ENCODE measurements at places on chromosomes 5 and 9. TPM values are rescaled to one million over a fixed set of nuclear protein-coding genes. Genes with fewer than 3 reads are reported as not detected.

Gene NEUROG1
- polyA plus RNA-seq = not detected

Gene GPX3
- polyA plus RNA-seq = 45.0 TPM

- DNase-seq = peak; percentile 74
These were observed 41.6 kb upstream of the ZNF300 start for GRCh38 chr5:150946351-150946905.

DNA sequence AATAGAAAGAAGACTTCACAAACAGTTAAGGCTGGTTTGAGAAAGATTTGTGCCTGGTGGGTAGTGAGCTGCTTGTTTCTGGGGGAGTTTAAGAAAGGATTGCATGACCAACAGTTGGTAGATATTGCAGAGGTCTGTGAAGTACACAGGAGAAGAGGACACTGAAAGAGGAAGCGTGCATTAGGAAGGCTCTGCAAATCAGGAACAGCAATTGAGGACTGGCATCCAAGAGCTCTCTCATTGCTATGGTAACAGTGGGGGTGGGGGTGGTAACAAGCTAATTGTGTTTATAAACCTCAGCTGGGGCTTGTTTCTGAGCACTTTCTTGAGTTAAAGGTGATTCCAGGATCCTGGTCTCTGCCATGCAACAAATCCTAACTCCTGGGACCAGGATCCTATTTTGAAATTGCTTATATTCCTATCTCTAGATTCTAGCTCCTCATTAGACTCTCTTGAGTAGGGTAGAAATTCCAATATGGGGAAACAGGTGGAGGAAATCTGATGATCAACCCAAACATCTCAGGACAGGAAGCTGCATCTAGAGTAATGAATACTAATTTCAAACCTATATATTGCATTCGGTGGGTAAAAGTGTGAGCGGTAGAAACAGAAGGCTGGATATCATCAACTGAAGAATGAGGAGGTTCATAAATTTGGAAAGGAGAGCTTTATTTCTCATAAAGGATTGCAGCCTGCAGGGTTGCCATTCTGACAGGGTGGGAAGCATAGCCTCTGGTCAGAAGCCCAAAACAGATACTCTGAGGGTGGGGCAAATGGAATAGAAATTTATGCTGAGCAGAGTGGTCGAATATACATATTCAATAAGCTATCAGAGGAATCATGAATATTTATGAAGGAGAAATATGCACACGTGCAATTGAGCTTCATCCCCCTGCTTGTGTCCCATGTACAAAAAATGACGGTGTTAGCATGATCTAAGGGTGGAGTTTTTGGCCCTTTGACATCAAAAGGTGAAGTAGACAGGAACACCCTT lies 79.4 kb downstream of the PTTG1 start:
- DNase-seq = no peak

Gene TNFSF15
- 0.13 TPM for polyA plus RNA-seq

Gene IL5
- polyA plus RNA-seq = 0.29 TPM

DNA sequence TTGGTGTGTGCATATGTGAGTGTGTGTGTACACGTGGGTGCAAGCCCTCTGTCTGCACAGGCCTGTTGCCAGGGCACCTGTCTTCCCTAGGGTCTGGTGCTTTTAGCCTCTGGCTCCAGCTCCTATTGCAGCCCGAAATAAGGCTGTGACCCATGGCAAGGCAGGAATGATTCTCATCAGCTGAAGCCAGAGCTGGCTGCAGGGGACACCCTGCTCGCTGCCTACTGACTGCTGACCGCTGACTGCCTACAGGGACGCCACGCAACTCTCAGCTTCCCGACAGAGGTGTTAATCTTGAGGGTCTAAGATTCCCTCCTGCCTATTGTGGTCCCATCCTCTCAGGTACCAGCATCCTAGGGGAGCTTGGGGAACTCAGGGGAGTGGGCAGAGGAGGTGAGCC lies at the start of gene MYOZ3:
TSS of gene MYOZ3 (plus strand) at position 166 of the 400 bp plus-strand sequence. CDS start 1,691 bp downstream, outside the sequence.
- DNase-seq = no peak

DNA sequence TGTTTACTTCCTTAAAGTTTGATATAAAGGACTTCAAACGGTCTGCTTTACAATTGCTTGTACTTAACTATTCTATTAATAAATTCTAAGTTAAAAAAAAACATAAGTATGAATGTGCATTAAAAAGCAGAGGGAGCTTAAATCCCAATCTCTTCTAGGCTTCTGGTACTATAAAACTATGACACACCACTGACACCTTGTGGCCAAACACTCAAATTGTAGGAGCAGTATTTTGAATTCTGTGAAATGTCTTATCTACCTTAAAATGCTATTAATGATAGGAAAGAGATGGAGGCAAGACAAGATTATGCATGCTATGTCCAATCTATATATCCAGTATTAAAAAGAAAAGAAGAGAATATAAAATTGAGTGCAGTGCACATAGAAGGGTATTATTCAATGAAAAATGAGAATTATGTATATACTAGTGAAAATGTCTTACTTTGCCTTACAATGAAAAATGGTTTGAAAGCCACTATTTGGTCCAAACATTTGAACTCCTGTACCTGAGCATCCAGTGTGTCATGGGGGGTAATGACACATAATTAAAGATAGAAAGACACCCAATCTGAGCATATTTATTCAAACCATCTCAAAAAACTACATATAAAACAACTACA lies 87.6 kb downstream of the ERP44 start:
- DNase-seq = no peak

- DNase-seq = no peak
These were observed 92.1 kb downstream of the TLE4 start for GRCh38 chr9:79663878-79664277.

DNA sequence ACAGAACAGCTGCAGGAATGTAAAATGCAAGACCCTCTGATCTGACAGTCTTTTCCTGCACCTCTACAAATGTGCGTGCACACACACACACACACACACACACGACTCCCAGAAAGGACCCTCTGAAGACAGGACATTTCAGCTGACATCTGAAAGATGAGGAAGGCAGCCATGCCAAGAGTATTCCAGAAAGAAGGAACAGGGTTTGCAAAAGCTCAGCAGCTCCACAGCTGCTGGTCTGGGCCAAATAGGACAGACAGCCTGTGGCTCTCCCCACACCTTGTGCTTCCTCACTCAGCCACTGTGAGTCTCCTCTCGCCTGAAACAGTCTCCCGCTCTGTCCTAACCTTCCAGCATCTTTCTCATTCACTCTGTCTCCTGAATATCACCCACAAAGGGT lies 189.0 kb downstream of the PALM2AKAP2 start:
- no peak for DNase-seq

DNA sequence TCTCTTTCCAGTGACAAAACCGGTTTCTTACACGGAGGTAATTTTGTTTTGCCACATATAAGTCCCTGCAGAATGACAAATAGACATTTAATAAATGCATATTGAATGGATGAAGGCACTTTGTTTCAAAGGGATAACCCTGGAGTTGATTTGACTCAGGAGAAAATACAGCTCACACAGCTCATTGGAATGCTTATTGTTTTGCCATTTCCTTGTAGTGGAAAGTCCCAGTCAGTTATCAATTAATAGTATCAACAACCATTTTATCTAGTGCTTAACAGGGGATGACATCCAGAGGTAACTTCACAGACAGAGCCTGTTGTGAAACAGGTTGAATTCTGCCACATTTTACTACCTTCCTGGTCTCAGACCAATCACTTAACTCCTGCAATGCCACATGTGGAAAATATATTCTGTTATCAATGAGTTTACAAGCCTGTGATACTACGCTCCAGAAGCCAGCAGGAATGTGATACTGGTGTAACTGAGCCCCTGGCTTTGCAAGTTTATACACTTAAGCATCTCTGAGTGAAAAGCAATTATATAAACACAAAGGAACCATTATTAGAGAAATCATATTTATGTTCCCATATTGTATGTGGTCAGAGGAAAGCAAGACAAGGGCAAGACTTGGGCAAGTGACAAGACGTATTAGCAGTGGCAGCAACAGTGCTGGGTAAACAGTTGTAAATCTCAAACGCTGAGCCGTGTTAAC lies 123.1 kb upstream of the ANKRD55 start:
- DNase-seq = no peak

- DNase-seq = no peak
These were observed 159.9 kb downstream of the LURAP1L start for GRCh38 chr9:12934545-12935272.

Gene DCAF10
- polyA plus RNA-seq = 21.1 TPM

Gene CCDC192
- 0.48 TPM for polyA plus RNA-seq

DNA sequence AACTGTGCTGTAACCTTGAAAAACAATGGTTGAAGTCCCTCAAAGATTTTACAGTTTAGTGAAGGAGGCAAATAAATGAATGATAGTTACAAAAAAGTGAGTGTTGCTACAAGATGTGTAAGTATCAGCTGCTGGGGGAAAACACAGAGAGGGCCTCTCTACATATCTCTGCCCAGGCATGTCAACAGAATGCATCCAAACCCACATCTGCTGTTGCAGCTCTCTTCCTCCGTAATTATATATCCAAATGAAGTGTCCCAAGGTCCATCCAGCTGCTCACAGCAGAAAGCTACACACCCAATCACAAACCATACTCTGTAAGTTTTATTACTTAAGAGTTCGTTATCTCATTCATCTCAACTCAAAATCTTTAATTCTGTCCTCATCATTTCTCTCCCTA lies 584.6 kb downstream of the ANXA1 start:
- no peak for DNase-seq

Measured in forelimb muscle (tissue), 1 donor.